ENCODE measurements at places on chromosomes 12 and 14. TPM values are rescaled to one million over a fixed set of nuclear protein-coding genes. Genes with fewer than 3 reads are reported as not detected.

The ZDHHC22 gene
- 0.02 TPM for polyA plus RNA-seq

The KRT80 gene
- polyA plus RNA-seq: 9.9 TPM

The CRIP2 gene
- 194 TPM for polyA plus RNA-seq

The PITPNM2 gene
- 8.9 TPM for polyA plus RNA-seq

The CFAP54 gene
- 0.80 TPM for polyA plus RNA-seq

The TSPAN9 gene
- polyA plus RNA-seq: 27.7 TPM

The TAS2R10 gene
- polyA plus RNA-seq: 0.18 TPM
